Left hindlimb (tissue), 1 donor: ENCODE measurements at places on chromosomes 3 and 15.

GRCh38 chr3:121436074-121436473 is 109.7 kb downstream of the POLQ start:
- DNase-seq, result no peak

DNA sequence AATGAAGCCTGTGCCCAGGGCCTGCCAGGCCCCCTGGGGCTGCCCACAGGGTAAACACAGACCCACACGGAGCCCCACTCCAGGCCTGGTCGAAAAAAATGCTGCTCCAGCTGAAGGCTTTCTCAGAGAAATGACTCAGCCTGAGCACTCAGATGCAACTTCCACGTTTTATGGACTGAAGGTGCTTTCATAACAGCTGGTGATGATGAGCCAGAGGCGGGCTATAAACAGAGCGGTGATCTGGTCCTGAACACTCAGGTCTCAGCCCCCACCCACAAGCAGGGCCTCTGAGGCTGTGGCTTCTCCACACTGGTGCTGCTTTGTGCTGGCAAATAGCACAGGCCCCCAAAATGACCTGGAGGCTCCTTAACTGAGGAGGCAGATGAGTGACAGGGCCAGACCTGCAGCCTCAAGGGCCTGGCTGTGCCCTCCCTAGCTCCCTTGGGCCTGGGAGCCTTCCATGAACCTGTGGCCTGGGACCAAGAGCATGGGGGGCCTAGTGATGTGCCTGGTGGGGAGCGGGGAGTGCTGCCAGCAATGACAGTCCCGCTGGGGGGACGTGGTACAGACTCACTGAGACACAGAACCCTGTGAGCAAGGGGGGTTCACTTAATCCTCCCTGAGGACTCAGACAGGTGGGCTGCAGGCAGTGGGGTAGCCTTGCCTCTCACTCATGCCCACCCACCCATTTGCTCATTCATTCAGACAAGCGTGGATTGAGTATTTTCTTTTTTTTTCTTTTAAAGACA is 23.0 kb upstream of the FURIN start:
- DNase-seq, result no peak

- DNase-seq, result no peak
Observed at GRCh38 chr3:167469381-167469780, 4.5 kb downstream of the SERPINI2 start.

DNA sequence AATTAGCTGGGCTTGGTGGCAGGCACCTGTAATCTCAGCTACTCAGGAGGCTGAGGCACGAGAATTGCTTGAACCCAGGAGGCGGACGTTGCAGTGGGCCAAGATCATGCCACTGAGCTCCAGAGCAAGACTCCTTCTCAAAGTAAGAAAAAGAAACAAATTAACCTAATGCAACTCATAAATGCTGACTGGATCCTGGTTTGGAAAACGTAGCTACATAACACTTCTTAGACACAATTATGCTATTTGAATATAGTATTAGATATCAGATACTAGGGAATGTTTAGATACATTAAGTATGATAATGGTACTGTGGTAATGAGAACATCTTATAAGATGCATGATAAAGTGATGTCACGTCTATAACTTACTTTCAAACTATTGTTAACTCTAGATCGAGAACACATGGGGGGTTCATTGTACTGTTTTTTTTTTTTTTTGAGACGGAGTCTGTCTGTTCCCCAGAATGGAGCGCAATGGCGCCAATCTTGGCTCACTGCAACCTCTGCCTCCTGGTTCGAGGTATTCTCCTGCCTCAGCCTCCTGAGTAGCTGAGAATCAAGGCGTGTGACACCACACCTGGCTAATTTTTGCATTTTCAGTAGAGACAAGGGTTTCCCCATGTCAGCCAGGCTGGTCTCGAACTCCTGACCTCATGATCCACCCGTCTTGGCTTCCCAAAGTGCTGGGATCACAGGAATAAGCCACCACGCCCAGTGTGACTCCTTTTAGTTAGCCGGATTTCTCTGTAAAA is 5.9 kb upstream of the ISY1 start:
- no peak for DNase-seq

DNA sequence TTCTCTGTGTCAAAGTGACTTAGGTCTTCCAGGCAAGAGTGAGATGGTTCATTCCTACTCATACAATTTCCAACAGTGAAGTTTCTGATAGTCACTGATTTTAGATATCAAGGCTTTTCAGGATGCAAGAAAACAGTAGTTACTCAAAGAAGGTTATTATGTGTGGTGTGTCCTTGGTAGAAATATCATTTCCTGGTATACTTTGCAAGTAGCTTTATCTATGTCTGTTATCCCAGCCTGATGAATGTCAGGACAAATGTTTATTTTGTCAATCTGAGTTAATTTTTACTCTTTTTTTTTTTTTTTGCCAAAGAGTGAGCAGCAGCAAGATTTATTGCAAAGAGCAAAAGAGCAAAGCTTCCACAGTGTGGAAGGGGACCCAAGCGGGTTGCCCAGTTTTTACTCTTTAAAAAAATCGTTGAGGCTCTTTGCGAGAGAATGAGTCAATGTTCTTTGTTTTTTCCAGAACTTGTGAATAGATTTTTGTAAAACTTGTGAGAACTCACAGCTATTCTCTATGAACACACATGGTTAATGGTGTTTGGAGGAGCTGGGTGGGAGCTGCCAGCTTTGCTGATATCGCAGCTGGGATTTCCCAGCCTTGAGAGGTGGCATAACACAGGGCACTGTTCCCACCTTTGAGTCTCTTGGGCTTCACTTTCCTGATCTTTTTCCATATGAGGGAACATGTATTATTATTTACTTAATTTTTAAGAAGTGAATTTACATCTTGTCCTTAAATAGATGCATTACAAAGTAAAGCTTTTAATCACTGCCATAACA is 51.9 kb downstream of the SV2B start:
- DNase-seq, result no peak

- peak; percentile 82 for DNase-seq
Observed at GRCh38 chr15:65101411-65101890, 13.5 kb downstream of the UBAP1L start.

DNA sequence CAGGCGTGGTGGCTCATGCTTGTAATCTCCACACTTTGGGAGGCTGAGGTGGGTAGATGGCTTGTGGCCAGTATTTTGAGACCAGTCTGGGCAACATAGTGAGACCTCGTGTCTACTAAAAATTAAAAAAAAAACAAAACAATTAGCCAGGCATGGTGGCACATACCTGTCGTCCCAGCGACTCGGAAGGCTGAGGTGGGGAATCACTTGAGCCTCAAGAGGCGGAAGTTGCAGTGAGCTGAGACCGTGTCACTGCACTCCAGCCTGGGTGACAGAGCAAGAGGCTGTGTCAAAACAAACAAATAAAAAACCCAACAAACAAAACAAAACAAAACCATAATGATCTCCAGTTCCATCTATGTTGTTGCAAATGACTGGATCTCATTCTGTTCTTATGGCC is 341.3 kb upstream of the CFAP20DC start:
- DNase-seq, result no peak

- peak; percentile 69 for DNase-seq
Observed at GRCh38 chr3:133927540-133928066, 31.9 kb upstream of the RAB6B start.

DNA sequence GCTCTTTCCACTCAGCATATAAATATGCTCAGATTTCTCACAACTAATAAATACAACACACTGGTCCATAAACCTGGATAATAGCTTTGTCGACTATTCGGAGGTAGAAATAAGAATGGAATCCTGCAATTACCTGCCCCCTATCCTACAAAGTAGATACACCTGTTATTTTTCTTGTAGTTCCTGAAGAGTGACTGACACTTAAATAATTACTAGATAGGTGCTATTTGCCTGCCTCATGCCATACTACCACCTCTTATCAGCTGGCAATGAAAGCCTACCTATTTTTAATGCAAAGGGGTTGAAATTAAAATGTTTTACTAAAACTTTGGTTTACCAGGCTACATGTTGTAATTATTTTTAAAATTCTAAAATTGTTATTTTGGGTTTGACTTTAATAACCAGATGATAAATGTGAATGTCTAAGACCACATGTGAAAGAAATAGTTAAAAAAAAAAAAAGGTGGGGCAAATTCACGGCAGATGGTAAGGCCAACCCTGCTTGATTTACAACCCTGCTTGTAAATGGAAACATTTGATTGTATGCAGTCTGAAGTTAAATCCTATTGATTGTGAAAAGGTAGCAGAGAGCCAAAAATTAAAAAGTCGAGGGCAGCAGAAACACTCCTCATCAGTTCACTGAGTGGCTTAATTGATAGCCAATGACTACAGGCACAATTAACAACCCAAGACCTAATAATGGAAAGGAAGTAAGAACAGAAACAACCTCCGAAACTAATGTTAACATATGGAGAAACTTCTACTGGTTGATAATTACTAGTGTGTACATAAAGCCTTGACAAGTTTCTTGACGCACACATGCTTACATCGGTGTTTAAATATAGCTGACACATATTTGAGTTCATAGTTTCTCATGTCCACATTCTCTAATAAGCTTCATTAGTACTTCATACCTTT is 8.9 kb downstream of the PEAK1 start:
- DNase-seq, result no peak

DNA sequence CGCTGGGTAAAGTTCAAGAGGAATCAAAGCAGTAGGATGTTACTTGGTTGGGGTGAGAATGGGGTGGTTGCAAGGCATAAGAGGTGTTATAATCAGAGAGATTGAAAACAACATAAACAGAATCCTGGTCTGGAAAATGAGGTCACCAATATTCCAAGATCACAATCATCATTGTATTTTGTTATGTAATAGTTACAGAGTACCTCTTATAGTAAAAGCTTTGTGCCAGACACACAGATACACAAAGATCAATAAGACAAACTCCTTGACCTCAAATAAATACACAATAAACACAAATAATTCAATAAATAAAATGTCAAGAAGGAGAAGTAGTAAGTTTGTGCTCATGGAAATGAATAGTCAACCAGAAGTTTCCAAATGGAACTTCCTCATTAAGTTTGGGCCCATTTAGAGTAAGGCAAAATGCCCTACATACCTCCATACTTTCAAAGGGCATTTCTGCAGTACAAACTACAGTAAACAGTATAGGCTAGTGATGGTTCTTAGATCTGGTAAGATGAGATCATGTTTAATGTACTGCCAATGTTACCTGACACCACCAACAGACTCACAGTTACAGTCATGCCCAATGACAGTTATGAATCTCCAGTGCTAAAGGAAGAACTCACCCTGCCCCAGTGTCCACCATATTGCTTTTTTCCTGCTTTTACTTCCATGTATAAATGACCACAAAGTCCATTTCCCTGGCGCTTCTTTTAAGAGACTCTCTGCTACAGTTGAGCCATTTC is 93.4 kb downstream of the KCNMB2 start:
- DNase-seq, result no peak

- DNase-seq, result no peak
Observed at GRCh38 chr3:1381647-1382036, 288.8 kb downstream of the CNTN6 start.

DNA sequence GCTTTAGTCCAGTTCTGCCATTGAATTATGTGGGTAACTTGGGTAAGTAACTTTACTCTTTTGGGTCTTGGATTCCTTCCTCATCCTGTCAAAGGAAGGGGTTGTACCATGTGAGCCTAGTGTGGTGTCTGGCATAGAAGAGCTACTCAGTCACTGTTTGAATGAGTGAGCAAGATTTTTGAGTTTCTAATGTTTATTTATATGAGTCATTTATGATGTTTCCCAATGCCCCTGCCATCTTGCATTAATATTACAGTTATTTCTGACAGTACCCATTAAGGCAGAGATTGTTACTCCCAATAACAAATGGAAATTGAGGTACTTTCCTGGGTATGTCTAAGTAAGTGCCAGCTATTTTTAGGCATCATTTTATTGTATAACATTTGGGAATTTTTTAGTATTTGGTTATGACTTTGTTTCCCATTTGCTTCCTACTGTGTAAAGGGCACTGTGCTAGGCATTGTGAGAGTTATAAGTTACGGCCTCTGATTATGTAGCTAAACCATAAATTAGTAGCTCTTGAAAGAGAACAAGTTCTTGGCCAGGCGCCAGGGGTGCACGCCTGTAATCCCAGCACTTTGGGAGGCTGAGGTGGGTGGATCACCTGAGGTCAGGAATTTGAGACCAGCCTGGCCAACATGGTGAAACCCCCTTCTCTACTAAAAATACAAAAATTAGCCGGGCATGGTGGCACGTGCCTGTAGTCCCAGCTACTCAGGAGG is 23.5 kb downstream of the NR1D2 start:
- DNase-seq, result no peak

DNA sequence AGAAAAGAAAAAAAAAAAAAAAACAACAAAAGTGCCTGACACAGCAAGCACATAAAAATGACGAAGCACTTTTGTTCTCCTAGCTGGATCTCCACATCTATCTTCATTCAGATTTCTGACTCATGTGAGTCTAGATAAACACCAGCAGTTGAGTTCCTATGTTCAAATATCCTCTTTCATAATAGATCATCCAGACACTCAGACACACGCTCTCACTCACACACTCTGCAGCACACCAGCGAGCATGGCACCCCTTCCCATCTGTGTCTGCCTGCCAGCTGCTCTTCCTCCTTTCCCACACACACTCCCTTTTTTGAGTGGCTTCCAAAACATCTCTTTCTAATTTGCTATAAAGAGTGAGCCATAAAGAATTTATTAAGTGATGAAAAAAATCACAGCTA is 19.8 kb upstream of the CELF6 start:
- peak; percentile 48 for DNase-seq

DNA sequence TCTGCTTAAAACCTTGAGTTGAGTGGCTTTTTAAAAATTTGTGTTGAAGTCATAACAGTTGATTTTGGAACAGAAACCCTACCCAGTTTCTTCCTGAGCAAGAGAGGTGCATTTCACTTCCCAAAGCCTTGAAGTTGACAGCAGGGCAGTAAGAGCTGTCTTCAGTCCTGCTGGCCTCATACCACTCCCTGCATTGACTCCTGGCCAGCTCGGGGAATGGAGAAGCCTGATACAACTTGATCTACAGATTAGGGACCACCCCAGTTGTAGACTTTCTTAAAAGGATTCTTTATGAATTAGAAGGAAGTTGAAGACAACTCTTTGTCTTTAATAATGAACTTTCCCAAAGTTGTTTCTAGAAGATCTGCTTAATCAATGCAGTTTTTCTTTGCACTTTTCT is 90.6 kb upstream of the FLNB start:
- DNase-seq, result no peak

DNA sequence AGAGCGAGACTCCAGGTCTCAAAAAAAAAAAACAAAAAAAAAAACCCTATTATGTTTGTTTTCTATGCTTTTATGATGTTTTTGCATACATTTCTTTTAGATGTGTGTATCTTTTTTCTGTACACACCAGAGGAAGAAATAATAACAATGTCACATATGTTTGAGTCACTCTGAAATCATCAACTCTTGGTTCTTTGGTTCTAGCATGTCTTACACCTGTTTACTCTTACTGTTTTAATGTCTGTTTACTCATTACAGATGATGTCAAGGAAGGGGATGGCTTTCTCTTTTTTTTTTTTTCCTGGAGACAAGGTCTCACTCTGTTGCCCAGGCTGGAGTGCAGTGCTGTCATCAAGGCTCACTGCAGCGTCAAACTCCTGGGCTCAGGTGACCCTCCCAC is 24.1 kb downstream of the RHOA start:
- no peak for DNase-seq

GRCh38 chr3:52504977-52505376 is 9.8 kb downstream of the STAB1 start:
- DNase-seq, result no peak
